ENCODE measurements at places on chromosomes 2 and 18.

DNA sequence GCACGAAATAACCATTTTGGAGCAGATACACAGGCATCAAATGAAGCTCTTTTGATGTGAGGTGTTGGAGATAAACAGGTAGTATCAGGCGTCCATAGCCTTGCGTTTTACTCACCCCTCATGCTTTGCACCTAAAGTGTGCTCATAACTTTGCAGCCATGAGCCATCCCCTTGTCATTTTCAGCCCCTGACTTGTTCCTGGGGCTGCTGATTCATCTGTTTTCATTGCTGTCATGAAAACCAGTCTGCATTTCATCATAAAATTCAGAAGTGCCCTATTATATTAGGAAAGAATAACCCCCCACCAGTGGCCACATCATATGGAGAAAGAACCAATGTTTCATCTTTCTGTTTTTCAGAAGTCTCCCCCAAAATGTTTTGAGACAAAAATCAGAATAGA lies 329.7 kb upstream of the NRP2 start:
- no peak for DNase-seq

GRCh38 chr2:1567556-1568344 lies 154.5 kb downstream of the TPO start:
- DNase-seq, result no peak

- DNase-seq, result no peak
These were observed 142.0 kb downstream of the CCDC85A start for GRCh38 chr2:56325661-56326345.

DNA sequence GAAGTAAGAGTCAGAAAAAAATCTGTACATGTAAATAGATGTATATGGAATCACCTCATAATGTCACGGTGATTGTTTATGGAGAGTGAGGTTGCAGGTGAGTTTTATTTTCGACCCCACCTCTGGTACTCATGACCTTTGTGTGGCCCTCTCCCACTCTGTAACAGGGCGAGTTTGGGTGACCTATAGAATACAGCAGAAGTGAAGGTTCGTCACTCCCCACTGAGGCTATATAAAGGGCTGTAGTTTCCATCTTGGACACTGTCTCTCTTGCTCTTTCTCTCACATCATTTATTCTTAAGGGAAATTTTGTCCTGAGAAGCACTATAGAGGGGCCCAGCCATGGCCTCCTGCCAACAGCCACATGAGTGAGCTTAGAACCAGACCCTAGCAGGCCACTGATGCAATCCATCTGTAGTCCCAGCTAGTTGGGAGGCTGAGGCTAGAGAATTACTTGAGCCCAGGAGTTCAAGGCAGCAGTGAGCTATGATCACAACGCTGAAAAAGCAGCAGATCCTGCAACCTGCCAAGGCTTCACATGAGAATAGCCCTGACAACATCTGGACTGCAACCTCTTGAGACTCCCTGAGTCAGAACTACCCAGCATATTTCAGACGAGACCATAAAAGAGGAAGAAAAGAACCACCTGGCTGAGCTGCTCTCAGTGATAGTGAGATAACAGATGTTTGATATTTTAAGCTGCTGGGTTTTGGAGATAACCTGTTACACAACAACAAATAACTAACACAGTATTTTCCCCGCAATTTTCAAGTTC lies 74.3 kb upstream of the SLC1A4 start:
- DNase-seq, result no peak

- no peak for DNase-seq
These were observed 38.4 kb upstream of the BIN1 start for GRCh38 chr2:127145280-127145895.

DNA sequence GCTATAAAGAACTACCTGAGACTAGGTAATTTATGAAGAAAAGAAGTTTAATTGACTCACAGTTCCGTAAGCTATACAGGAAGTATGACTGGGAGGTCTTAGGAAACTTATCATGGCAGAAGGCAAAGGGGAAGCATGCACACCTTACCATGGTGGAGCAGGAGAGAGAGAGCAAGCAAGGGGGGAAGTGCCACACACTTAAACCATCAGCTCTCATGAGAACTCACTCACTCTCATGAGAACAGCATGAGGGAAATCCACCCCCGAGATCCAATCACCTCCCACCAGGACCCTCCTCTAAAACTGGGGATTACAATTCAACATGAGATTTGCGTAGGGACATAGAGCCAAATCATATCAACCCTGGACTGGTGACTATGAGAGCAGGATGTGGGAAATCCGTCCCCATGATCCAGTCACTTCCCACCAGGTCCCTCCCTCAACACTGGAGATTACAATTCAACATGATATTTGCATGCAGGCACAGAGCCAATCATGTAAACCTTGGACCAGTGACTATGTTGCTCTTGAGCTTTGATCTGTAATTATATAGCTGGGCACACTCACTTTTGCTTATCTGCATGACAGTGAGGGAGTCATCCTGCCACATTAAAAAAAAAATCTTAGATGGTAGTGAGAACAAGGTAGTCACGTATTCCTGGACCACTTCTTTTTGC lies 12.9 kb downstream of the ADAM23 start:
- no peak for DNase-seq

GRCh38 chr2:100852447-100852846 lies 32.5 kb downstream of the NPAS2 start:
- no peak for DNase-seq

- DNase-seq, result no peak
These were observed 55.8 kb upstream of the MRPS9 start for GRCh38 chr2:104982111-104982510.

DNA sequence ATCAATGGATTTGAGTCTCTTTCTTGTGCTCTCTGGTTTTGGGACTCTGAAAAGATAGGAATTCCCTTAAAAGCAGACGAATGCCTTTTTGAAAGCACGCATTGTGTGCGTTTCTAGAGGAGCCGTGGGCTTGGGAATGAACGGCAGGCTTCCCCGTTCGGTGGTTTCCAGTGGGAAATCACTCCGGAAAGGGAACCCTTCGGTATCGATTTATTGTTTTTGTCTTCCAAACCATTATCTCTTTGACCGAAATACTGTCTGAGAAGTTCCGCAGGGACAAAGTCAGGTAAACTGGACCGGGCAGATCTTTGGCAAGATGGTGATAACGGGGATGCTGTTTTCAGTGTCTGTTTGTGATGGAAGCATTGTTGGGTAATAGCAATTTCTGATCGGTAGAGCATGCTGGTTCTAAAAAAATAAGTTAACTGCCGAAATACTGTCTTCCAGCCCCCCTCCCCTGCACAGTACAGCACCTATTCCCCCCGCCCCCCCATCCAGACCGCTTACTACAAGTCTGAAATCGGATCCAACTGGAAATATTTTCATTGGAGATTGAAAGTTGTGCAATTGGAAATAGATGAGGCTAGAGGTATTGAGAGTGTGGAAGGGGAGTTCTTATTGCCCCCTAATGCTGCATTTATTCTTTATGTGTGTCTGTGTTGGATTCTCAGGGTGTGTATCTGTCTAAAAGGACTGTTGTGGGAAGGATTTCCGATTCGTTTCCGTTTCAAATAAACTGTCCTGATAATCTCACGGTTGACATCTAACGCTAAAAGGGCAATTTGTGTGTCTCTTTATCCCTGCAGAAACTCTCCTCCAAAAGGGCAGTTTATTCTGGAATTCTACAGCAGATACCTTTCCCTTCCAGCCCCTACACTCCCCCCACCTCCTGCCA lies 635 bp downstream of the SETBP1 start:
- no peak for DNase-seq

- DNase-seq, result no peak
These were observed 24.3 kb upstream of the FAP start for GRCh38 chr2:162267496-162267895.

DNA sequence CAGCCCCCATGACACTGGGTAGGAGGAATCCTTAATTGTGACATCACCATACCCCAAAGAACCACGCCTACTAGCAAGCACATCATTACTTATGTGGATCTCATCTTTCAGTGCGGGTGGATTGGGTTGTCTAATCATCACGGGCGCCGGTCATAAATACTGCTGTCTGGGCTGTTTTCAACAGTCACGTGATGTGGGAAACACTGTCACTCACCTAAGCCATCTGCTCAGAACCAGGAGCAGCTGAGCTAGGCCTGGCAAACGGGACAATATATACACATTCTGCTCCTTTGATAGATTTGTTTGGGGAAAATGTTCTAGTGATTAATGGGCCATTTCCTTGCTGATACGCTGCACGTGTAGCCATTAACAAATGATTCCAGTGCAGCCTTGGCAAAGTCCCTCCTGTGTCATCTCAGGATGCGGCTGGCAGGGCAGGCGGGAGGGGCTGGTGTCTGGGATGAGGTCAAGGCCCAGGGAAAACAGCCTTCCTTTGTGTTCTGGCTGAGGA lies 145.9 kb upstream of the COPS8 start:
- DNase-seq, result peak; percentile 48

DNA sequence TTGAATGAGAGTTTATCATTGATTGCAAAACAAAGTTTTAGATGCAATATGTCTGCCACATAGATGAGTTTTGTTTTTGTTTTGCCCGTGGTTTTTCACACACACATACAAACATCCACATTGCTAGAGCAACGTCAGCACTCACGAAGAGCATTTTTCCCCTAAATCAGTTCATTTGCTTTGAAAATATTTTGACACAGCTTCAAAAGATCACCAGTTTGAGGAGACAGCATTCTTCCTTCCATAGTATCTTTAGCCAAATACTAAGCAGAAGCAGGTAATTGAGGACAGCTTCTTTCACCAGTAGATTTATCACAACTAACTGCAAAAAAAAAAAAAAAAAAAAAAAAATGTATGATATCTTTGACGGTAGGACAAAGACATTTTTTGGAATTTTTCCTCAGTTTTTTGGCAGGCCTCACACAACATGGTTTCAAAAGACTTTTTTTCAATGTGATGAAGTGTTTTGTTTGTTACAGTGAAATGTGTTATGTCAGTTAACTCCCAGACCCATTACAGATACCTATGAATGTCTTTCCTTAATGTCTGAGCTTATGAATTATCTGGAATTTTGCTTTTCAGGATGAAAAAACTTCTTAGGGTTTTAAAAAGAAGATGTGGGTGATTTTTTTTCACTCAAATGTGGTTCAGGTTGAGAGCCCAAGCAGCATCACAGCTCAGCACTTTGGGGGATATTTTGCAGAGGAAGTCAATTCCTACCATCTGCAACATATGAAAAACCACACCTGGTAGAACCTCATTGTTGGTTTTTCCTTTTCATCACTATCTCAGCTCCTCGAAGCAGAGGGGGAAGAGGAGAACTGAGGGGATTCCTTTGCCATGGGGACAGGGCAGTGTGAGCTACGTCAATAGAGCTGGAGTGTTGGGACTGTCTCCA lies 31.6 kb downstream of the AOX1 start:
- DNase-seq, result no peak

GRCh38 chr2:23605236-23605635 lies 220.3 kb downstream of the KLHL29 start:
- DNase-seq, result no peak

DNA sequence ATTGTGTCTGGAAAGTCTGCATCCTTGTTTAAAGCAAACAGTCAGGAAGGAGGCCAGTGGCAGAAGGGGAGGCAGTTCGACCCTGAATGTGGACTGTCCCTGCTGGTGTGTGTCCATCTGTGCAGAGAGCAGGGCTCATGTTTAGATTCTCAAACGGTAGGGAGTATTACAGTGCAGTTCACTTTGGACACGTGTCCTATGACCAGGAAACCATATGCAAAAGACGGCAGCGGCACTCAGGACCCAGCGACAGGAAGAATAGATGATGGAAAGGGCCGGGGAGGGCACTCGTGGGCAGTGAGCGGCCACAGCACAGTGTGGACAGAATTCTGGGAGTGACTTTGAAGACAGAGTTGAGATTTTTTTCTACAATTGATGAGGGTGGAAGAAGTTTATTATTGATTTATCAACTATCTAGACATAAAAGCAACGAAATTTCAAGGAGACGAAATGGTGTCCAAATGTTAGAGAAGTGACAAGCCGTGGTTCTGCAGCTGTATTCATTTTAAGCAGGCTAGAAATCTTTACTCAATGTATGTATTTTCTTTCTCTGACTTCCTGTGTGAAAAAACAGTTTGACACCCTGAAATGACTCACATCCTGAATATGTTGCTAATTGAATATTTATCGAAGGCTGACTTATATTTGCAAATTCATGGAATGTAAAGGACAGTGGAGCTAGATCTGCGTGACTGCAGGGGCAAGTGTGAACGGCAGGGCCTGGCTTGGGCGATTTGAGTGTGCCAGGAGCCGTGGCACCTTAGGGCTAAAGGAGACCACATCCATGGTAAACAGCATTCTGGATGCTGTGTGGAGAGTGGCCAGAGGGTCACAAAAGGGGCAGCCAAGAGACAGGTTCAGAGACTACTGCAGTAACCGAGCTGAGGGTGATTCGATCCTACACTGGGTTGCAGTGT lies 214.2 kb downstream of the PTGR3 start:
- peak; percentile 28 for DNase-seq

- DNase-seq, result no peak
These were observed 332.4 kb downstream of the GULP1 start for GRCh38 chr2:188623995-188624643.

- DNase-seq, result no peak
These were observed 133.4 kb downstream of the ATAD2B start for GRCh38 chr2:23793476-23793875.

- no peak for DNase-seq
These were observed 98.1 kb downstream of the LRRC30 start for GRCh38 chr18:7329016-7329415.

DNA sequence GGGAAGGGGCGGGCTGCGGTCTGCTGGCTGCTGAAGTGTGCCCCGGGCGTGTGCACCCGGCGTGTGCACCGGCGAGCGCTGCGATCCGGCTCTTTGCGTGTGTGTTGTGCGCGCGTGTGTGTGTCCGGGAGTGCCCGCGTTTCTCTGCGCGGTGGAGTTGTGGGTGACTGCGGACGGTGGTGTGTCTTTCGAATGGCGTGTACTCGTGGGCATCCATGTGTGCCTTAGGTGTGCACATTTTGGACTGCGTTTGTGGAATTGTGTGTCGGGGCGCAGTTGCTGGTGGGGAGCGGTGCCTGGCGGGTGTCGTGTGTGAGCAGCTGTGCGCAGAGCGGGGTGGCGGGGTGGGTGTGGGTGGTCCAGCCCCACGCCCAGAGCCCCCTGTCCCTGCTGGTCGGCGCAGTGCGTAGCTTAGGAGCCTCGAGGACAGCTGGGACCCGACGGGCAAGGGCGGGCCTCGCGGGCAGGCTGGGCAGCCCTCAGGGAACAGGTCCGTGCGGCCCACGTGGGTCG lies 533 bp downstream of the HPCAL1 start:
- DNase-seq, result peak; percentile 37

- no peak for DNase-seq
These were observed 235.4 kb upstream of the SLC14A2 start for GRCh38 chr18:45379903-45380302.

- DNase-seq, result no peak
These were observed 220.7 kb upstream of the MC4R start for GRCh38 chr18:60593249-60593648.
